ENCODE measurements at places on chromosomes 7 and 10.

- H3K27ac ChIP-seq, result no peak overlapping the region
- no peaks in the 10 kb centered on the region for H3K36me3 ChIP-seq
- H3K4me3 ChIP-seq, result no peak overlapping the region
- no peaks in the 10 kb centered on the region for H3K4me1 ChIP-seq
- DNase-seq, result no peak
These were observed 123.3 kb downstream of the PAXIP1 start for GRCh38 chr7:154879629-154880028.

DNA sequence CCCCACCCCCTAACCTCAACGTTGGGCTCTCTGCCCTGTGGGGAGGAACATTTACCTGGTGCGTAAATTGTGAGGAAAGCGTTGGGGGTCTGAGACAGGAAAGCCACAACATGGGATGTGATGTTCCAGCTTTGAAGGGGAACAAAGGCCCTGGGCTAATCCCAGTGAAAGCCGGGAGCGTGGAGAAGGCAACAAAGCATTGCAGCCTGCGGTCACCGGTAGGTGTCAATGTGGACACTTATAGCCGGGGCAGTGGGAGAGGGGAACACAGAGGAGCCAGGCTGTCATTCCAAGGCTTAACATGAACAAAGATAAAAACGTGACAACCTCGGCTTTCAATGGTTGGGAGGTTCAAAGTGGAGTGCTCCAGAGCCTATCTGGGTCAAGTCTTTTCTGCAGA lies 12.7 kb downstream of the PTF1A start:
- H3K27ac ChIP-seq, result no peak overlapping the region
- no peaks in the 10 kb centered on the region for H3K36me3 ChIP-seq

DNA sequence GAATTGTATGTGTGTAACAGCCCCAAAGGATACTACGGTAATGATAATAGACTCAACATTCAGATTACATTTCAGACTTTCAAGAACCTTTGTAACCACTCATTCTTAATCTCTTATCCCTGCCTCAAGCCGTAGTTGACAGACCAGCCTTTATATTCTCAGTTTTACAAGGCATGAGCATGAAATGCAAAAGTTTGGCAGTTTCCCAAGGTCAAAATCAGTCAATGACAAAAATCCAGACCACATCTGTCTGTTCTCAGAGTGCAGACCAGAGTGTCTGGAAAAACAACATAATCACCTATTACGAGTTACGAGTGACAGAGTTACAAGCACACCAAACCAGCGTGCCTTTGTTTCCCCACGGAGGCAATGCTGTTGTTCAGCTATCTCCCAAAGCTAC lies 178.6 kb upstream of the LRGUK start:
- H3K4me1 ChIP-seq, result no peaks in the 10 kb centered on the region
- H3K27ac ChIP-seq, result no peak overlapping the region

DNA sequence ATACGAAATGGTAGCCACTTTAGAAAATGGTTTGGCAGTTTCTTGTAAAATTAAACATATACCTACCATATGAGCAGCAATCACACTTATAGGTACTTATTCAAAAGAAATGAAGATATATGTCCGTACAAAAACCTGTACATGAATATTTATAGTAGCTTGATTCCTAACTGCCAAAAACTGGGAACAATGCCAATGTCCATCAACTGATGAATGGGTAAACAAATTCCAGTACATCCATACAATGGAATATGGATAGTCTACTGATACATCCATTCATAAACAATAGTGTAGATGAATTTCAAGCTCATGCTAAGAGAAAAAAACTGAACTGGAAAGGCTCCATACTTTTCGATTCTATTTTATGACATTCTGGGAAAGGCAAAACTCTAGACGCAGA lies 68.5 kb downstream of the AGK start:
- peaks cover 27% of the 10 kb centered on the region for H3K36me3 ChIP-seq
- H3K27me3 ChIP-seq, result no peaks in the 10 kb centered on the region
- no peaks in the 10 kb centered on the region for H3K4me1 ChIP-seq

- peaks cover 23% of the 10 kb centered on the region for H3K36me3 ChIP-seq
- no peak overlapping the region for H3K4me3 ChIP-seq
- H3K27ac ChIP-seq, result no peak overlapping the region
- no peaks in the 10 kb centered on the region for H3K27me3 ChIP-seq
These were observed 18.1 kb upstream of the OIT3 start for GRCh38 chr10:72875250-72876055.

- DNase-seq, result no peak
- no peaks in the 10 kb centered on the region for H3K4me1 ChIP-seq
- H3K4me3 ChIP-seq, result no peak overlapping the region
- H3K27me3 ChIP-seq, result no peaks in the 10 kb centered on the region
- no peak overlapping the region for H3K27ac ChIP-seq
These were observed 5.3 kb upstream of the ACTR3B start for GRCh38 chr7:152754075-152754730.

GRCh38 chr10:63520500-63521415 lies at the start of gene REEP3:
Gene REEP3, plus strand, starts transcription at chr10:63521401. Its CDS starts 145 bp downstream, at chr10:63521546.
- H3K27me3 ChIP-seq, result no peaks in the 10 kb centered on the region
- peak within 1 kb of the TSS; percentile 97 for H3K27ac ChIP-seq
- H3K36me3 ChIP-seq, result no peaks in the 10 kb centered on the region
- no peaks in the 10 kb centered on the region for H3K4me1 ChIP-seq

GRCh38 chr10:96238646-96239623 lies 32.4 kb downstream of the BLNK start:
- H3K36me3 ChIP-seq, result no peaks in the 10 kb centered on the region
- no peak overlapping the region for H3K4me3 ChIP-seq
- no peaks in the 10 kb centered on the region for H3K4me1 ChIP-seq
- no peaks in the 10 kb centered on the region for H3K27me3 ChIP-seq
- DNase-seq, result no peak

GRCh38 chr7:83359108-83359507 lies 196.4 kb upstream of the PCLO start:
- no peak overlapping the region for H3K27ac ChIP-seq
- no peak for DNase-seq
- H3K36me3 ChIP-seq, result no peaks in the 10 kb centered on the region
- no peaks in the 10 kb centered on the region for H3K4me1 ChIP-seq

DNA sequence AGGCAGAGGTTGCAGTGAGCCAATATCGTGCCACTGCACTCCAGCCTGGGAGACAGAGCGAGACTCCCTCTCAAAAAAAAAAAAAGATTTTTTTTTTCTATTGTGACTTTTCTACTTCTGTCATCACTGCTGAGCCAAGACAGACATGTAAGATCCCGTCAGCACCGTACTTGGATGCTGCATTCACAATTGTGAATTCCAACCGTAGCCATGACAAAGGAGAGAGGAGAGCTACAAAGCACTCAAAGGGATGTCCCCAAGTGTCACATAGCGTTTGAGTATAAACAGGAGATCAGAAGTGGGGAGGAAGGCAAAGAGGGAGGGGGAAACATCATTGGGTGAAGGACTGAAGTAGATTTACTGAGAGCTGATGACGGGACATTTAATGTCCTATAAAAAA lies 144.2 kb downstream of the PRPF18 start:
- no peaks in the 10 kb centered on the region for H3K4me1 ChIP-seq
- H3K36me3 ChIP-seq, result peaks cover 19% of the 10 kb centered on the region
- H3K4me3 ChIP-seq, result no peak overlapping the region
- DNase-seq, result no peak

- no peaks in the 10 kb centered on the region for H3K36me3 ChIP-seq
- H3K27me3 ChIP-seq, result no peaks in the 10 kb centered on the region
These were observed 170.4 kb downstream of the SUGCT start for GRCh38 chr7:40305229-40305628.

DNA sequence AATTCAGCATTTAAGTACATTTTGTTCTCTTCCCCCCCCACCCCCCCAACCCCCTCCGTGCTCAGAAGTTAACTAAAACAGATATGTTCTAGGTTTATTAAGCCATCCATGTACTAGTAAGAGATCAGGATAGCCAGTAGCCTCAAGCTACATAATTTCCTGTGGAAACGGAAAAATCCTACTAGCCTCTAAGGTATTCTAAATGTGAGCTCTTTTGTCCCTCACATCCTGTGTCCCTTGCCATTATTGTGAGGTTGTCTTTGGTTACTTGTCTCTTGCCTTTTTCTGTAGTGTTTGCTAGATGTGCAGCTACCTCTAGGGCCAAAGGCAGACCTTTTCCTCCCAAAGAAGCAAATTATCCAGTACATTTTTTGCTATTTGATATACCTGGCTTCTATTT lies 92.1 kb downstream of the BTRC start:
- H3K27ac ChIP-seq, result no peak overlapping the region
- H3K4me1 ChIP-seq, result no peaks in the 10 kb centered on the region
- H3K27me3 ChIP-seq, result no peaks in the 10 kb centered on the region
- DNase-seq, result no peak
- H3K4me3 ChIP-seq, result no peak overlapping the region

DNA sequence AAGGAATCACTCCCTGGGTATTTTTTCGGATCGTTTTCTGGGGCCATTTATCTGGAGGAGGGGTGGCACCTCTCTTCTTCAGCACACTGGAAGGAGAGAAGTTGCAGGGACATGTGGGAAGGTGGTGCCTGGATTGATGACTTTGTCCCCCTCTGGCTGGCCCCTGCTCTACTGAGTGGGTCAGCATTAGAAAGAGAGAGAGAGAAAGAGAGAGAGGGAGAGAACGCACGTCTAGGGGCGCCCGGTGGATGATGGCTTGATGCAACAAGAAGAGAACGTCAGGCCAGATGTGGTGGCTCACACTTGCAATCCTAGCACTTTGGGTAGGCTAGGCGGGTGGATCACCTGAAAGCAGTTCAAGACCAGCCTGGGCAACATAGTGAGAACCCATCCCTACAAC lies 5.5 kb upstream of the MUC12 start:
- H3K36me3 ChIP-seq, result no peaks in the 10 kb centered on the region
- no peak overlapping the region for H3K4me3 ChIP-seq
- peaks cover 22% of the 10 kb centered on the region for H3K27me3 ChIP-seq
- DNase-seq, result no peak
- H3K27ac ChIP-seq, result no peak overlapping the region

DNA sequence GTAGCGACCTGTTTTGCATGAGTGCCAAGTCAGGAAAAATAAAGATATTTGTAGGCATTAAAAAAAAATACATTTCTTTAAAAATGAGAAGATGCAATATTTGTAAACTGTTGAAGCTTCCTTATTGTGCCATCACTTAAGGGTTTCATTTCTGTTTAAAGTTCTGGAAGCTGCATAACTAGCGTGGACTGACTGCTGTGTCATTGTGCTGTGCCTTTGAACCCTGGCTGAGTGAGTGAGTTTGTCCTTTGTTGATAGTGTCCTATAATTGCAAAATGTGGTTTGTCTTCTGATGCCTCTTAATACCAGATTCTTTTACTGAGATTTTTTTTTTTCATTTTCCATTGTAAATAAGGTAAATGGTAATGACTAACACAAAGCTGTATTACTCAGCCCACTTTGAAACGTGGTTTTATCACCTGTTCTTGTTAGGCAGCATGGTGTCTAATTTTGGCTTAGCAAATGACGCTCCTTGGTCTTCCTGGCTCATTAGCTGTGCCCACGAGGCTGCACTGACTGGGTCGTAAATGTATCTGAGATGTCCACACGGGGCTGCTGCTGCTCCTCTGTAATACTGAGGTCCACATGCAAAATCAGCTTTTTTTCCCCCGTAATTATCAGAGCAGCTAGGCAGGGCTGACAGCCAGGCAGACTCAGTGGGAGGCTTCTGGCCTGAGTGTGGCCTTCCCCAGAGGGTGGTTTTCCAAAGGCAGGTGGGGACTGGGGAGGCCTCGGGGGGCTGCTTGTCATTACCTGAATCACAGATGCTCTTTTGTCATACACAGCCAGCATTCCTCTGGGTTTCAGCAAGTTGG lies 14.8 kb downstream of the ZSCAN25 start:
- H3K36me3 ChIP-seq, result peaks cover 57% of the 10 kb centered on the region
- no peak for DNase-seq
- no peak overlapping the region for H3K4me3 ChIP-seq
- H3K27ac ChIP-seq, result no peak overlapping the region
- no peaks in the 10 kb centered on the region for H3K4me1 ChIP-seq

GRCh38 chr10:71059054-71059818 lies 153.1 kb upstream of the UNC5B start:
- H3K4me3 ChIP-seq, result no peak overlapping the region
- no peaks in the 10 kb centered on the region for H3K36me3 ChIP-seq
- H3K27ac ChIP-seq, result no peak overlapping the region
- H3K27me3 ChIP-seq, result no peaks in the 10 kb centered on the region

DNA sequence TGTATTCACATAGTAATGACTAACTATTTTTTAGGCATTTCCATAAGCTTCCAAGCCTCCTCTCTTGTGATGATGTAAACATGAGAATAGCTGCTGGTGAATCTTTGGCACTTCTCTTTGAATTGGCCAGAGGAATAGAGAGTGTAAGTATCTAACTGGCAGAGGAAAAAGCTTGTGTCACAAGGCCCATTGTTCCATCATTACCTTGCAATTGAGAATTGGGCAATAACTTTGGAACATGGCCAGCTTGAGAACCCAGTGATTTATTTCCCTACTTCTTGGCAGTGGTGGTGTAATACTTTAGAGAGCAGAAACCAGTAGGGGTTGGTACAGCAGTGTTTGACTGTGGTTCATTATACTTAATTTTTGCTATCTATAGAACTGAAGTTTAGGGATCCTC lies 12.0 kb downstream of the IFRD1 start:
- no peak overlapping the region for H3K4me3 ChIP-seq
- peak; percentile 80 for DNase-seq
- H3K27ac ChIP-seq, result peak overlapping the region; percentile 11
- H3K4me1 ChIP-seq, result peaks cover 10% of the 10 kb centered on the region
- H3K36me3 ChIP-seq, result peaks cover 93% of the 10 kb centered on the region
- H3K27me3 ChIP-seq, result no peaks in the 10 kb centered on the region

GRCh38 chr7:74482629-74483401 lies 29.1 kb downstream of the GTF2IRD1 start:
- H3K4me3 ChIP-seq, result no peak overlapping the region
- no peaks in the 10 kb centered on the region for H3K36me3 ChIP-seq
- H3K27ac ChIP-seq, result peak overlapping the region; percentile 22
- DNase-seq, result no peak

- peaks cover 1% of the 10 kb centered on the region for H3K4me1 ChIP-seq
- peak overlapping the region; percentile 77 for H3K27ac ChIP-seq
- DNase-seq, result no peak
- H3K27me3 ChIP-seq, result no peaks in the 10 kb centered on the region
- no peak overlapping the region for H3K4me3 ChIP-seq
These were observed 99.2 kb downstream of the ARID5B start for GRCh38 chr10:62000726-62001125.
